B cell (primary cell): ENCODE measurements at places on chromosomes 13 and 19.

GRCh38 chr19:39078436-39079200 is 5.5 kb upstream of the ACP7 start:
- DNase-seq: no peak

GRCh38 chr19:14116525-14116917 is 1.0 kb downstream of the PRKACA start:
- no peak for DNase-seq

DNA sequence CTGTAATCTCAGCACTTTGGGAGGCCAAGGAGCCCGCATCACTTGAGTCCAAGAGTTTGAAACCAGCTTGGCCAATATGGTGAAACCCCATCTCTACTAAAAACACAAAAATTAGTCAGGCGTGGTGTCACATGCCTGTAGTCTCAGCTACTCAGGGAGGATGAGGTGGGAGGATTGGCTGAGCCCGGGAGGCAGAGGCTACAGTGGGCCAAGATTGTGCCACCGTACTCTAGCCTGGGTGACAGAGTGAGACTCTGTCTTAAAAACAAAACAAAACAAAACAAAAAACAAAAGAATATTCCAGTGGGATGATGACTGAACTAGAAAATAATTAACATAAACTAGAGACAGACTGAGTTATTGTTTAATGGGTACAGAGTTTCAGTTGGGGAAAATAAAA is 81.7 kb upstream of the ABCC4 start:
- DNase-seq: no peak

- no peak for DNase-seq
Observed at GRCh38 chr13:105196052-105196451, 1339.4 kb downstream of the EFNB2 start.

GRCh38 chr13:46179491-46179908 is 2.5 kb downstream of the LCP1 start:
- peak; percentile 82 for DNase-seq

GRCh38 chr13:33721724-33722123 is 96.2 kb upstream of the RFC3 start:
- no peak for DNase-seq

- DNase-seq: no peak
Observed at GRCh38 chr19:10685210-10685609, 16.0 kb upstream of the QTRT1 start.

GRCh38 chr13:45242524-45242923 is 41.7 kb upstream of the KCTD4 start:
- DNase-seq: no peak

DNA sequence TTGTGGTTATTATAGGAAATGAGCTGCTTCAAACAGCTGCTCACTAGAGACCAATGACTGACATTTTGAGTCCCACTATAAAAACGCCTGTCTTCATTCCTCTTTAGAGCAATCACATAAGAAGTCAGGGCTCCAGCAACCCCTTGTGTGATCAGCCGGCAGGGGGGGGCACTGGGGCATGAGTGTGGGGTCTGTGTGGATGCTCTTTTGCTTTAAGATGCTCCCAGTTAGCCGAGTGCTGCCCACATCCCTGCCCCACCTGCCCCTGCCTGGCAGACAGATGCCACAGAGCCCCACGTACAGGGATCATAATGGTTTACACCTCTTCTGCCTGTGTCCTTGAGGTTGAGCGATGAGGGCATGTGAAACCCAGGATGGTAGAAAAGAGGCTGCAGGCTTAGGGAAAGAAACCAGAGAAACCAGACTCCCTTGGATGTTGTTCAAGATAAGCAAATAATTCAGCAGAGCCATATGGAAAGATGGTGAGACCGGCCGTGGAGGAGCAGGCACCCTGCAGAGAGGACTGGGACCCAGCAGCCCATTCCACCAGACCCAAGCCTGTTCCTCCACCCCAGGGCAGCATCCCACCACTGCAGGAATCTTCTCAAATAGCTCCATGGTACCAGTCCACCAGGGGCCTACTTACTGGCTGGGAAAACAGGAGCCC is 55.4 kb downstream of the CHST8 start:
- no peak for DNase-seq

GRCh38 chr19:44260343-44260681 is 626 bp downstream of the ZNF233 start:
- no peak for DNase-seq

DNA sequence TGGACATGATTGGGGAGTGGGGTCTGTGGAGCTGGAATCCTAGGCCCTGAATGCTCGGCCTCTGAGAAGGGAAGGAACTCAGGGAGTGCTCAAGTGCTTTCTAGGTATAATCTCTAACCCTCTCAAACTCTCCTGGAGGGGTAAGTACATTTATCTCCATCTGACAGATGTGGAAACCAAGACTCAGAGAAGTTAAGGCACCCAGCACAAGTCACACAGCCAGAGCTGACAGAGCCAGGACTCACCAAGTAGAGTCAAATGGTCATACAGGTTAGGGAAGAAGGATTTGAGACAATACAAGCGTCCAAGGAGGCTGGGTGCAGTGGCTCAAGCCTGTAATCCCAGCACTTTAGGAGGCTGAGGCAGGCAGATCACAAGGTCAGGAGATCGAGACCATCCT is 12.9 kb upstream of the LYPD3 start:
- DNase-seq: no peak

DNA sequence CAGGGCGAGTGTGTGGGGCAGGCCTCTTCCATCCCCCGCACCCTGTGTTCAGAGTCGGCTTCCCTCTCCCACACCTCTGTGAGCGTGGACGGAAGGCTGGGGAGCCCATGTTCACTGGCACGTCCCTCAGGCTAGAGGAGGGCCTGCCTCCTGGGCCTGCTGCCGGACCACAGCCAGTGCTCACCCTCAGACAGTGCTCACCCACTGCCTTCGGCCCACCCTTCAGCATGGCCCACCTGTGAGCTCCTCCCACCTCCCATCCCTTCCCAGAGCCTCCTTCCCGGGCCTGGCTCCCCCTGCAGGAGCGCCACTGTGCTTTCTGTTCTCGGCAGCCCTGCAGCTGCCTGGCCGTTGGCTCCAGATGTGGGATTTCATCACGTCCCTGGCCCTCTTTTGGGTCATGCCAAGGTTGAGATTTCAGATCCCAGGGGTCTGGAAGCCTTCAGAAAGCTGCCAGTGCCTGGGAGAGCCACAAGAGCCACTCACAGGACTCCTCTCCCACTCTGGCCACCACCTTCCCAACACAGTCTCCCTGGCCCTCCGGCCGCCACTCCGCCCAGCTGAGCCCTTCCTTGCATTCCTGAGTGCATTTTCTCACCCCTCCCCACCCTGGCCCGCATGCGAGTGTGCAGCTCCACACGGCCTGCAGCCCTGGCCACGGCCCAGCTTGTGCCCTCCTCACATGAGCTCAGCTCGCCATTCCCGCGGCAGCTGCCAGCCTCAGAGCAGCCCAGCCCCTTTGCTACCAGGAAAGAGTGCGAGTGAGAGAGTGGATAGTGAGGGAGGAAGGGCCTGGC is 25.3 kb downstream of the CAPN12 start:
- no peak for DNase-seq

DNA sequence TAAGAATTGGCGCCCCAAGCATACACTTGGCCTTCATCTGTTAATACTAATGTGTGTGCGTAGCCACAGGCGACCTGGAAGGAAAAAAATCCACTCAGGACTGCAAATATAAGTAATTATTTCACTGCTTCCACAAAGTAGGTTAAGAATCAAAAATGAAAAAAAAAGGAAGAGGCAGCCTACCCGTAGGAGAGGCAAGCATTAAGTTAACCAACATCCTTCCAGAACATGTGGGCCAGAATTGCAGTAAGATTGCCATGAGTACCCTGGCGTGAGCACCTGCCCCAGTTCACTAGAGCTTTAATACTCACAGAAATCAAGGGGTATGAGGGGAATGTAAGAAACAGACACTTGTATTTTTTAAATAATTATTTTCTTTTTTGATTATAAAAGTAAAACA is 22.2 kb downstream of the RCBTB2 start:
- DNase-seq: no peak

- no peak for DNase-seq
Observed at GRCh38 chr19:11322269-11323024, 17.0 kb downstream of the RAB3D start.

DNA sequence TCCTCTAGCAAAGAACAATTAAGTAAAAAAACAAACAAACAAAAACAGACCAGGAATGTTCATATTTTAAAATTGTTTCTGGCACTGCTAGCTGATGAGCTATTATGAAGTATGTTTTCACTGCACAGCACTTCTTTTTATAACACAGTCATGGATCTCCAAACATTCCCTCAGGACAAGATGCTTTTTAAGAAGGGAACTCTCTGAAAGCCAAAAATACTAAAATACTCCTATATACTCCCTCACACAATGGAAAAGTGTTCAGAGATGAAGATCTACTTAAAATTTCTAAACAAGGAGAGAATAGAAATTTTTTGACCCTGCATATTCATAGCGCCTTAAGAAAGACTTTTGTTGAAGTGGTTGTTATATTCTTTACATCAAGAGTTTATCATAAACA is 926.8 kb downstream of the DIAPH3 start:
- DNase-seq: no peak

- DNase-seq: no peak
Observed at GRCh38 chr19:4518345-4519171, at the start of gene PLIN4. PLIN4 (minus strand) TSS chr19:4518486; CDS start chr19:4518272, 214 bp downstream.

DNA sequence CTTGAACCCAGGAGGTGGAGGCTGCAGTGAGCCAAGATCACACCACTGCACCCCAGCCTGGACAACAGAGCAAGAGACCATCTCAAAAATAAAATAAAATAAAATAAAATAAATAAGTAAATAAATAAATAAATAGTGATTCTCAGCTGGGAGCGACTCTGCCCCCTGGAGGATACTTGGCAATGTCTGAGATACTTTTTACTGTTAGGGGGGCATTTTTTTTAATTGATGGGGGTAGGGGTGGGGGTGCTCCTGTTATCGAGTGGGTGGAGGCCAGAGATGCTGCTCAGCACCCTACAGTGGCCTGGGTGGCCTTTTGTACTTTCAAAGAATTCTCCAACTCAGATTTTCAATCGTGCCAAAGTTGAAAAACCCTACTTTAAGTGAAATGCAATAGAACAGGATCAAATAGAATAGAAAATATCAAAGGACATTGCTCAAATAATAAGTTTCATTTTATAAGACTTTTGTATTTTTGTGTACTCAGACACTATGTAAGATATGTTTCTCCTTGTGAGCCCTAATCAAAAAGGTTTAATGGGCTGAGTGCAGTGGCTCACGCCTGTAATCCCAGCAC is 7.1 kb upstream of the CLPP start:
- no peak for DNase-seq

- no peak for DNase-seq
Observed at GRCh38 chr13:94494026-94494425, 14.5 kb upstream of the DCT start.

GRCh38 chr13:48660361-48661076 is 6.8 kb downstream of the CYSLTR2 start:
- DNase-seq: no peak

- no peak for DNase-seq
Observed at GRCh38 chr13:36355632-36356031, 9.4 kb upstream of the SPART start.

DNA sequence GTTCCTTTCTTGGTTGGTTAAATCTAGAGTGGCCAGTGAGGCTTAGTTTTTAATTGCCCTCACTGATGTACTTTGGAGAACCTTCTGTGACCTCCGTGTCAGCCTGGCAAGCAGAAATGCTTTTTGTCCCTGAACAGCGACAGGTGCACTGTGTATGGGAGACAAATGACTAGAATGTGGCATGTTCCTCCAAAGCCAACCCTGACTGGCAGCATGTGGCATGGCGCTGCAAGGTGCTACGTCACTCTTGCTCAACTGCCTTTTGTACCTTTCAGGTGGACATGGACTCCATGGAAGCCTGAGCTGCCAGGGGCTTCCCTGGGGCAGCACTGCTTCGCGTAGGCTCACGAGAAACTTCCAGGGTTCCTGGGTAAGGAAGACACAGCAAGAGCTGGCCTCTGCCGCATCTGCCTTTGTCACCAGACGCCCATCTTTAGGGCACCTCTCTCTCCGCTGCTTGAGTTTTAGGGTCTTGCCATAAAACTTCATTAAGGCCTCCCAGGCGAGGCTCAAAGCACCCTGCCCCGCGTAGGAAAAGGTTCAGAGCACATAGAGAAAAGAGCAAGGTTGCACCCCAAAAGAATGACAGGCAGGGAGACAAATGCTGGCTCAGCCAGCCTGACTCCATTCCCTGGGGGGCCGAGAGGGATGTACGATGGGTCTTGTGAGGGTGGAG is 167.1 kb upstream of the SOX1 start:
- DNase-seq: no peak

DNA sequence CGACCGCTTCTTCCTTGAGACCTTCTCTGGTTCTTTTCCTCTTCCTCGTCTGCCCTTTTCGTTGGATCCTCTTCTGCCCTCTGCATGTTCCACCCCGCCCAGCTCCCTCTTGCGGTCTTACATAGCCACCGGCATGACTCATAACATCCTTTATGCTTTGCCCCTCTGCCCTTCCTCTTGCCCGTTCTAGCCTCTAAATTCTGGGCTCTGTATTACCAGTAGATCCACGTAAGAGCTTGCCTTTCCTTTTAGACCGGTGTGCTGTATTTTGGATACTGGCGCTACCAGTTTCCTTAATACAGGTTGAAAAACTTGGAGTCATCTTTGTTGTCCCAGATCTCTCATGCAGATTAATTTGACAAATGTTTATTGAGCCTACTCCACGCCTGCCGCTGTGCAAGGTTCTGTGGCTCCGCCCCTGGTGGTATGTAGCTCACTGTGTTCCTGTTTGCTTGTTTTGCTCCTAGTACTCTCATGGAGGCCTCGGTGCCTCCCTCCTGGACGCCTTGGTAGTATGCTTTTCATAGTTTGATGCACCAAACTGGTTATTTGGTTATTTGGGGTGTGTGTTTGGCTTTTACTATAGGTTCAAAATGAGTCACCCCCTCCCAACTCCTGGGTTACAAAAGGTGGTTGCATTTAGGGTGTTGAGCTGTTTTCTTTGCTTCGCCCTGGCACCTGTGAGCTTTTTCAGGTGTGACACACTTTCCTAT is 1.7 kb downstream of the GTF3A start:
- DNase-seq: peak; percentile 88

GRCh38 chr13:73913751-73914518 is 220.3 kb downstream of the KLF12 start:
- peak; percentile 49 for DNase-seq

DNA sequence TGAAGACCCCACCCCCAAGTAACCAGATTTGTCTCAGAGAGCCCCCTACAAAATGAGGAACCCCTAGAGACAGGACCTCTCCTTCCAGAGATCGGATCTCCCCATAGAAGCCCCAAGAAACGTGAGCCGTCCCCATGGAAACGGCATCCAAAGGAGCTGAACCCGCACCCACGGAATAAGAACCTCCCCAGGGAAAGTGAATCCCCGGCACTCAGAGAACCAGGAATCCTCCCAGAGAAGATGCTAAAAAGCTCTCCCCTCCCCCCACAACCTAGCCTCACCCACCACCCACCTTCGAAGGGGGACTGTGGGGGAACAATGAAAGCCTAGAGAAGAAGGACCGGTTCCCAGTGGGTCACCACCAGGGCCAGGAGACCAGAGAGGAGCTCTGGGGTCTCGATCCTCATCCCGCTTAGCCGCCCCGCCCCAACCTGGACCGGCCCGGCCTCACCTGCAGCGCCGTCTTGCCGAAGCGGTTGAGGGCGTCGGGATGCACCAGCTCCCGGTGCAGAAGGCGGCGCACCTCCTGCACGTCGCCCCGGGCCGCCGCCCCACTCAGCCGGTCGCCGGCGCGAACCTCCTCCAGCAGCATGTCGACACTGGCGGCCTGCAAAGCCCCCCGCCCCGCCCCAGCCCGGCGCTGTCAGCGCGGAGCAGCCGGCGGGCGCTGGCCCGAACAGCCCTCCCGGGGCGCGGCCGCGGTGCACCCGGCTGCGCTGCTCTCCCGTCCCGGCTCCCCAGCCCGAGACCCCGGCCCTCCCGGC is 535 bp downstream of the CDKN2D start:
- no peak for DNase-seq

GRCh38 chr13:50548586-50548985 is 294.9 kb downstream of the DLEU7 start:
- DNase-seq: no peak

- DNase-seq: no peak
Observed at GRCh38 chr19:28606269-28607032, 606.5 kb downstream of the UQCRFS1 start.
